Activated CD8-positive, alpha-beta T cell treated with anti-CD3 and anti-CD28 coated beads, Interleukin-2, amount 10 ng/mL, durations not matched to agents 7 days and 5 days (primary cell): ENCODE measurements at places on chromosomes 3 and 15. TPM values are rescaled to one million over a fixed set of nuclear protein-coding genes. Genes with fewer than 3 reads are reported as not detected.

- H3K4me3 ChIP-seq: no peak overlapping the region
- H3K27ac ChIP-seq: no peak overlapping the region
- DNase-seq: no peak
- H3K4me1 ChIP-seq: peaks cover 6% of the 10 kb centered on the region
- H3K27me3 ChIP-seq: peaks cover 6% of the 10 kb centered on the region
- no peaks in the 10 kb centered on the region for H3K36me3 ChIP-seq
These were observed 43.7 kb upstream of the TIPARP start for GRCh38 chr3:156630773-156631093.

DNA sequence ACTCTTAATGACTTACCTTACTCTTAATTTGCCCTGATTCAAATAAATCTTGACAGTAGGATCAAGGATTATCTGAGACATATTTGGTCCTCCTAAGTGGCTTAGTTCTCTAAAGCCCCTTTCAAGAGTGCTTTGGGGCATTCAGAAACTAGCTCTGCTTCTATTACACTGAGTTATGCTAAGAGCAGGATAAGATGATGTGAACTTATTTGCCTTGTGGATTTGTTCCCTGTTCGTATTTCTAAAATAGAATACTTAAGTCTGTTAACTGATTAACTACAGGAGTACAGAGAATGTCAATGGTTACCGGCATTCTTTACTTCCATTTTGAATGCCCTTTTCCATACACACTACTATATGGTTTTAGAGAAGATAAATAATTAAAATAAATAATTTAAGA is 14.8 kb upstream of the FRMD4B start:
- no peak overlapping the region for H3K27ac ChIP-seq
- no peaks in the 10 kb centered on the region for H3K4me1 ChIP-seq
- peaks cover 22% of the 10 kb centered on the region for H3K27me3 ChIP-seq
- DNase-seq: no peak
- no peak overlapping the region for H3K4me3 ChIP-seq

DNA sequence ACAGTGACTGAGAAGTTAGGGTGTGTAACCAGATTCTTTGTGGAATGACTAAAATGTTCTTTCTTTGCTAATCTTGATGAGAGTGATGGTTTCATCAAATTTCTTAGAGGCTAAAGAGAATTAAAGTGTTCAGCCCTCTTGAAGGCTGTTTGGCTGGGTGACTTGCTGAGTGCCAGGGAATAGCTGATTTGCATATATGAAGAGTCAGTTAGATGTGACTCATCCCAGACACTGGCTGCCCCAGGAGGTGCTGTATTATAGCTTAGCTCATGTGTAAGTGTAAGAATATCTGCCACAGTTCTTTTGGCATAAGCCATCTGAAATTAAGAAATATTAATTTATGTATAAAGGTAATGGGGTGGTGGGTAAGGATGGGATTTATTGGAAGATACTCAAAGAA is 535.1 kb downstream of the NLGN1 start:
- H3K27me3 ChIP-seq: no peaks in the 10 kb centered on the region
- H3K4me1 ChIP-seq: no peaks in the 10 kb centered on the region
- H3K4me3 ChIP-seq: no peak overlapping the region
- DNase-seq: no peak

DNA sequence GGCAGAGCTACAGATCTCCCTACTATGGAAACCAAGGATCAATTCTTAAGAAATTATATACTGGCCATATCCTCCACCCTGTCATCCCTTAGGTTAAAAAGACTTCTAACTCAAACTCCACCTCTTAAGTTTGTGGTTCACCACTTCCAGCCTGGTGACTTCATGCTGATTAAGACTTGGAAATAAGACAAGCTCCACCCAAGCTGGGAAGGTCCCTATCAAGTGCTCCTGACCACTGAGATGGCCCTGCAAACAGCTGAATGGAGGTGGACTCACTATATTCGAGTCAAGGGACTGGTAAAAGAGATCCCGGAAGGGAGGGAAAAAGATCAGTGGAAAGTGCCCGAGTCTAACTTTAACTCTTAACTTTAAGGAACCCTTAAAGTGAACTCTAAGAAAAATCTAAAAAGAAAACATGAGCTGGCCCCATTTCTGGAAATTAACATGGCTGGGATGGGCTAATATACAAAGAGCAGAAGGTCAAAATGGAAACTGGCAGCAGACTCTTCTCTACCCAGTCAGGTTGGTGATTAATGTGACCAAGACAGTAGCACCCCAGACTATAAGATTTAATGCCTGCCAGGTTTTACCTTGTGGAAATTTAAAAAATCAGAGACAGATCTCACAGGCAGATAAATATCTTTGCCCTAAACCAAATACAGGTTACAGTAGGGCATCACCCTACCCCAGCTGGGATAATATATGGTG is 43.9 kb downstream of the PPCDC start:
- peaks cover 59% of the 10 kb centered on the region for H3K4me1 ChIP-seq
- H3K27ac ChIP-seq: peak overlapping the region; percentile 89
- peak; percentile 84 for DNase-seq
- peak overlapping the region; percentile 44 for H3K4me3 ChIP-seq
- peaks cover 2% of the 10 kb centered on the region for H3K27me3 ChIP-seq

GRCh38 chr3:73622091-73622805 is 2.5 kb downstream of the PDZRN3 start:
- no peaks in the 10 kb centered on the region for H3K4me1 ChIP-seq
- H3K4me3 ChIP-seq: no peak overlapping the region
- no peaks in the 10 kb centered on the region for H3K36me3 ChIP-seq

DNA sequence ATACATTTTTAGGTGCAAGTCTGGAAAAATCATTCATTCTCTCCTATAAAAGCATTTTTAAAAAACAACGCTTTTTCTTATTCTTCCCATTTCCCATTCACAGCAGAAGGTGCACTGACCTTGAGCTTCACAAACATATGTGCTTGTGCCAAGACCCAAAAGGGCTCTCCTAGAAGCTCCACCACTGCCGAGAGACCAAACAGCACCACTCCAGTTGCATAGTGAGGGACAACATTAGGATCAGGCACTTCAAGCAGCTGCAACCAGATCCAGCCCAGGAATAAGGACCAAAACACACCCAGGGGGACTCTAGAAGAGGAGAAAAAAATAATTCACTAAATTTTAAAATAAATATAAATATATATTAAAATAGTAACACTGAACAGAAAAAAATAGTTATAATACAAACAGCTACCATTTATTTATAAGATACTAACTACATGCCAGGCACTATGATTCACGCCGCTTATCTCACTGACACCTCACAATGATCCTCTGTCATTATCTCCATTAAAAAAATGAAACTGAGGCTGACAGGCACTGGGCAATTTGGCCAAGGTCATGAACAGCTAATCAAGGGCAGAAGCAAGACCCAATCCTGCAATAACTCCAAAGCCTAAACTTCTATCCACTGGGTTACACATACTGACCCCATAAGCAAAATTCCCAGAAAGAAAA is 7.8 kb downstream of the RFT1 start:
- no peaks in the 10 kb centered on the region for H3K27me3 ChIP-seq
- no peak for DNase-seq
- H3K36me3 ChIP-seq: peaks cover 57% of the 10 kb centered on the region
- H3K27ac ChIP-seq: no peak overlapping the region
- no peak overlapping the region for H3K4me3 ChIP-seq
- peaks cover 8% of the 10 kb centered on the region for H3K4me1 ChIP-seq

GRCh38 chr3:102059145-102059943 is 210.0 kb downstream of the NFKBIZ start:
- no peaks in the 10 kb centered on the region for H3K27me3 ChIP-seq
- H3K27ac ChIP-seq: peak overlapping the region; percentile 30
- H3K4me3 ChIP-seq: no peak overlapping the region
- H3K36me3 ChIP-seq: peaks cover 12% of the 10 kb centered on the region
- peak; percentile 42 for DNase-seq

- H3K36me3 ChIP-seq: no peaks in the 10 kb centered on the region
- H3K4me1 ChIP-seq: peaks cover 4% of the 10 kb centered on the region
These were observed 25.8 kb upstream of the TGM5 start for GRCh38 chr15:43292375-43293078.

- H3K36me3 ChIP-seq: peaks cover 4% of the 10 kb centered on the region
- peaks cover 27% of the 10 kb centered on the region for H3K4me1 ChIP-seq
- H3K4me3 ChIP-seq: peak within 1 kb of the TSS; percentile 96
- H3K27ac ChIP-seq: peak within 1 kb of the TSS; percentile 97
- peaks cover 16% of the 10 kb centered on the region for H3K27me3 ChIP-seq
These were observed at the start of gene EIF5A2 for GRCh38 chr3:170908235-170909116. Gene EIF5A2, minus strand, starts transcription at chr3:170908637. Its CDS starts 831 bp downstream, at chr3:170907806.

DNA sequence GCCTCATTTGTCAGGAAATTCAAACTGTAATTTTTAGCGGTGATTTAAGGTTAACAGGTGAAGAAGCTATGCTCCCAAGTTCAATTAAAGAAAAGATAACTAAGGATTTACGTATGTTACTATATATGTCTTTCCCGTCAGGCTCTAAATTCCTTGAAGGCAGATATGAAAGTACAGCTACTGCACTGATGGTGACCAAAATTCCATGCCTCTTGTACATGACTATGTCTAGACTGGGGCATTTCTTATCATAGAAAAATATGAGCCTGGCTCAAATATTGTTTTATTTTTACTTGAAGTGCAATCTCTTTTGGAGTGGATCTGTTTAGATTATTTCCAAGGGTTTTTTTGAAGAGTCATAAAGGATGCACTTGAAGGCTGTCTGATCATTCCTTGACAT is 647.1 kb upstream of the KCNMB2 start:
- H3K4me3 ChIP-seq: no peak overlapping the region
- no peak for DNase-seq
- H3K36me3 ChIP-seq: no peaks in the 10 kb centered on the region
- H3K27ac ChIP-seq: no peak overlapping the region
- H3K4me1 ChIP-seq: peaks cover under 1% of the 10 kb centered on the region

- no peaks in the 10 kb centered on the region for H3K4me1 ChIP-seq
- H3K27me3 ChIP-seq: no peaks in the 10 kb centered on the region
- H3K36me3 ChIP-seq: no peaks in the 10 kb centered on the region
- no peak overlapping the region for H3K4me3 ChIP-seq
- no peak for DNase-seq
These were observed 12.7 kb downstream of the CNTN3 start for GRCh38 chr3:74601793-74602192.

GRCh38 chr3:24111711-24112110 is 166.6 kb downstream of the NR1D2 start:
- H3K4me1 ChIP-seq: no peaks in the 10 kb centered on the region
- H3K36me3 ChIP-seq: no peaks in the 10 kb centered on the region
- H3K27ac ChIP-seq: no peak overlapping the region
- H3K4me3 ChIP-seq: no peak overlapping the region

DNA sequence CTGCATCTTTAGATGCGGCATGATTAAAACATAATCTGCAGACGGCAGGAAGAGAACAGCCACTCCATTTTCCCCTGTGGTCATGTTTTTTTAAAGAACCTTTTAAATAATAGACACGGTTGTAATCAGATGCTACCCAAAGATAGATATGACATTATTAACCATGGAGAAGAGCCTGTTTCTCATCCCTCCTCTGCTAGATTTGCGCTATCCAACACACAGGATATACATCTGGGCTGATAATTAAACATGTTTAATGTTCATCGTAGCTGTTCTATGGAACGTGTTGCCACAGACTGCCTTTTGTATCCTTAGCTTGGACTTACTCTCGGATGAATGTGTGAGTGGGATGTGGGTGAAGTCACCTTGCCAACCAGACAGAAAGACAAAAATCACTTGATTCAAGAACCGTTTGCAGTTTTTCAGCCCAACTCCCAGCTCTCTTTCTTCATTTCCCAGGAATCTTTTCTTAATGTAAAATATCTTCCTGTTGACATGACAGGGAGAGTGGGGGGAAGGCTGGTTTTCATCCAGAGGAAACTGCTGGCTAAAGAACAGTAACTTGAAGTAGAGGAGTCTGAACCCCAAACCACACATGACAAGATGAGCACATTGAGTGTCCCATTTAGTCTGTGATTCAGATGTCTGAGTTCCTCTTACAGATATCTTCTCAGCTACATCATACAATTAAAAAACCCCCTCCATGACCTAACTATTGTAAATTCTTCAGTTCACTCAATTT is 118.6 kb upstream of the PRICKLE2 start:
- no peak overlapping the region for H3K4me3 ChIP-seq
- H3K27me3 ChIP-seq: peaks cover 7% of the 10 kb centered on the region
- no peak overlapping the region for H3K27ac ChIP-seq
- no peak for DNase-seq

DNA sequence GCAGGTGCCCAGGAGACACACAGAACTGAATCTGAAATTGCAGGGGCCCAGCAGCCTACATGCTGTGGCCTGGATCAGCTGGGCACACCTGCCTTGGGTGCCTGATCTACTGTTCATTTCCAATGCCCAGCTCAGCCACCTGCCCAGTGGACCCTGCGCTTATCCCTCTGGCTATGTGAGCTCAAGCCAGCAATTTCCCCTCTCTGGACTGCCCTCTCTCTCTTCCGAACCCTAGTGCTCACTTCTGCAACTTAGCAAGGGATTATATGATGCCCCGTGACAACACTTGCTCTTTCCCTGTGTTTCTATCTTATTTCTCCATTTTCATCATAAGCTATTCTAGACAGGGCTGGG is 276.0 kb downstream of the UACA start:
- peaks cover 64% of the 10 kb centered on the region for H3K4me1 ChIP-seq
- peak; percentile 43 for DNase-seq
- no peak overlapping the region for H3K4me3 ChIP-seq
- peaks cover 45% of the 10 kb centered on the region for H3K27me3 ChIP-seq

DNA sequence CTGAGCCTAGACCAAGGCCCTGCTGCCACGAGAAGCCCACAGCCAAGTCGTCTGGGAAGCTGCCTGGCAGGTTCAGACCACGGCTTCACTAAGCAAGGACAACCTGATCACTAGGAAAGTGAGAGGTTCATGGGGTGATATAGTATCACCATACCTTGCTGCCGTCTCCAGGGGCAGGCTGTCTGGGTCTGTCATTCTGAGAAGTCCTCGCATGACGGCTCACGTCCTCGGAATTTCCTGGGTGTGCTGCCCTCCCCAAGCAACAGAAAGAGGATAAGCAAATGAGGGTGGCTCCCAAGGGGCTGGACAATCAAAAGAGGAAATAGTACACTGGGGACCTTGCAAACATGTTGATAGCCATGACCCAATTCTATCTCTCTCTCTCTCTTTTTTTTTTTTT is 207.4 kb upstream of the IGF1R start:
- peaks cover 9% of the 10 kb centered on the region for H3K27me3 ChIP-seq
- H3K36me3 ChIP-seq: no peaks in the 10 kb centered on the region
- H3K4me1 ChIP-seq: peaks cover 6% of the 10 kb centered on the region
- H3K4me3 ChIP-seq: no peak overlapping the region
- DNase-seq: no peak

GRCh38 chr3:151873398-151873797 is at the start of gene SUCNR1:
Gene SUCNR1, plus strand, starts transcription at chr3:151873643. Its CDS starts 6,250 bp downstream, at chr3:151879893.
- no peak within 1 kb of the TSS for H3K27ac ChIP-seq
- H3K27me3 ChIP-seq: no peaks in the 10 kb centered on the region
- H3K4me3 ChIP-seq: no peak within 1 kb of the TSS
- H3K36me3 ChIP-seq: no peaks in the 10 kb centered on the region

GRCh38 chr3:154849408-154849807 is 230.7 kb upstream of the MME start:
- DNase-seq: no peak
- H3K27me3 ChIP-seq: no peaks in the 10 kb centered on the region
- no peak overlapping the region for H3K4me3 ChIP-seq
- no peaks in the 10 kb centered on the region for H3K36me3 ChIP-seq
- H3K27ac ChIP-seq: no peak overlapping the region
- no peaks in the 10 kb centered on the region for H3K4me1 ChIP-seq

GRCh38 chr3:186365202-186365974 is 3.4 kb upstream of the DGKG start:
- DNase-seq: no peak
- no peak overlapping the region for H3K4me3 ChIP-seq
- H3K36me3 ChIP-seq: no peaks in the 10 kb centered on the region
- H3K27ac ChIP-seq: no peak overlapping the region

P2RY14 gene
- total RNA-seq: 0.63 TPM

BRK1 gene
- total RNA-seq: 120 TPM

GABRG3 gene
- total RNA-seq: not detected

MORC1 gene
- total RNA-seq: not detected

SKOR1 gene
- 0.21 TPM for total RNA-seq

ITIH4 gene
- 15.1 TPM for total RNA-seq

PARP9 gene
- 115 TPM for total RNA-seq

MAP1A gene
- 5.3 TPM for total RNA-seq

CD276 gene
- total RNA-seq: not detected

SPTSSB gene
- total RNA-seq: not detected

GOLGA6B gene
- total RNA-seq: not detected
